ENCODE measurements at places on chromosomes 6 and 20.

GRCh38 chr6:132003516-132004178, 52.5 kb upstream of the CCN2 start:
- DNase-seq = no peak

DNA sequence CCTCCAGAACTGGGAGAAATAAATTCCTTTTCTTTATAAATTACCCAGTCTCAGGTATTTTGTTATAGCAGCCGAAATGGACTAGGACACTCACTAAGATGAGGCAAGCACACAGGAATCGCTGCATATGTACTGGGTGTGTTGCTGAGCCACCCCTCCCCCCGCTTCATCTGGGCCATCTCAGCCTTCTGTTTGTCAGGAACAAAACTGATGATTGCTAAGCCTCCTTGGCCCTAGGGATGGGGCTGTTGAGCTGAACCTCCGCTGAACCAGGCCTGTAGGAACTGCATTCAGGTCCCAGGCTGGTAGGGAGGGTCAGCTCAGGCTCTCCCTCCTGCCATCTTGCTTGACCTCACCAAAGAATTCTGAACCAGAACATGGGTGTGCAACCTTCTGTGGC, 108.6 kb downstream of the MAP3K7 start:
- DNase-seq = no peak

DNA sequence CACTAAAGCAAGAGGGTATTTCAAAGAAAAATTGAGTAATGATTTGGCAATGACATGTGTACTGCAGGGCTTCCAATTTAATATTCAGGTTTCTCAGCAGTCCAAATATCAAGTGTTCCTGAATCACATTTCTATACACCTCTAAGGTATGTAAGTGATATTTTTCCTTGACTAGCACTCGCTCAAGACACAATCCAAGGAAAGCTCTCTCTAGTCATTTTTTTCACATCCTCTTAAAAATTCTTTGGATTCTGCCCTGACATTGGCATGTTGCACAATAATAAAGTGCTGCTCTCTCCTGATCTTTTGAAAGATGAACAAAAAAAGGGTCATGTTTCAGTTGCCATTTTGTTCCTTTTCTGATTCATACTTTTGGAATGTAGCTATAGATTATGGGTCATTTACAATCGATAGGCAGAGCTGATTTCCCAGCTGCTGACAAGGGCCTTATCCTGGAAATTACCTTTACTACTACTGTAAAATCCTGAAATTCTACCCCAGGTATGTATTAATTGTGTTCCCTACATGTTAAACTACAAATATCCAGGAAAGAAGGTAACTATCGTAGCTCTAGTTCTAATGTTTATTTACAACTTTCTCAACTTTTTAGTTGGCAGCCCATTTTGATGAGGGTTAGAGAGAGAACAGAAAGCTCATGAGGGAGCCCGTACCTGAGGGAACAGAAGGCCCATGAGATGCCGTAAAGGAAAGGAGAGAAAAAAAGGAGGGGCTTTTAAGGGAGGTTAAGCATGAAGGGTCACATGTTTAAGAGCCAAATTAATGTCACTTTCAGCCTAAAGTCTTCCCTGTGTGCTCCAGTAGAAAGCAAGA, 22.2 kb upstream of the ADGRG6 start:
- no peak for DNase-seq

GRCh38 chr6:99416892-99417767, 8.0 kb downstream of the PNISR start:
- no peak for DNase-seq

DNA sequence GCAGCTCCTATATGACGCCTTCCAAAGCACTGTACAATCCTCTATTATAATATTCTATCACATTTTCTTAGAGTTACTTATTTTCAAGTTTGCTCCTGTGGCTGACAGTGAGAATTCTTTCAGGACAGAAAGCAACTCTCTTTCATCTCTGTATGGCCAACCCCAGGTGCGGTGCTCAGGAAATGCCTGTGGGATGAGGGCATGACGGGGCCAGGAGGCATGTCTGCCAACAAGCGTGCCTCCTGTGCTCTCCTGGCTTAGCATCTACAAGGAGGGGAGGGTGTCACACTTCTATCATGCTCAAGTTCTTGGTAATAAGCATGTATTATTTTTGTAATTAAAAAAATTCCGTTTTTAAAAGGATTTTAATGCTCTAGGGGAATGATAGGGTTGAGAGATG, 11.4 kb downstream of the MRPL14 start:
- no peak for DNase-seq

DNA sequence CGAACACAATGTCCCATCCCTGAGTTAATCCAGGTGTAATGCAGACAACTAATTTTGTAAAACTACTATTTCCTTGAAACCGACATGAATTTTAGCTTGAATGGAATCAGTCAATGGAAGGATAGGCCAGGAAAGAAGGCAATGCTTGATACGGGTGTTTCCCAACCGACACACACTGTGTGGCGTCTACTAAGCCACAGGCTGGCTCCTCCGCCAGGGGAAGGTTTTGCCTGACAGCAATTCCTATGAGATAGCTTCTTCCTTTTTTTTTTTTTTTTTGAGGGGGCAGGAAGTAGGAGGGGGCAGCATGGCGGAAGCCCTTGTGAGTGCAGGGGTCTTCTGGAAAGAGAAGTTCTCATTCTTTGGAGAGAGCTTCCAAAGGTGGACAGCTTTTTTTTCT, 12.0 kb upstream of the LAMA4 start:
- DNase-seq = no peak

DNA sequence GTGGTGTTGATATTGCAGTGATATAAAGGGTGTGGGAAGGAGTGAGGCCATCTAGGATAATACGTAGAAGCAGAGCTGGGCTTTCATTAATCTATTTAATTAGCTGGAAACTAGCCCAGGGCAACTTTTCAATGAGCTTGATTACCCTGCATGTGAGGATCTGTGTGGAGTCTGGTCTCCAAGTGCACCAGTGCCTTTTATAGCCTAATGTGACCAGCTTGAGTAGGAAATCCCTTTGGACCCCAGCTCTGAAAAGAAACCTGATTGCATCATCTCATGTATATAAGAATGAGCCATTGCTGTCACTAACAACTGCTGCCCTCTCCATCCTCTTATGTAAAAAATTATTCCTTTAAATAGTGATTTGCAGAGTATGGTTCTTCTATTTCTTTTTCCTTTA, 72.6 kb downstream of the CD109 start:
- no peak for DNase-seq

- no peak for DNase-seq
These were observed 2.3 kb downstream of the BMP6 start for GRCh38 chr6:7727946-7728854.

DNA sequence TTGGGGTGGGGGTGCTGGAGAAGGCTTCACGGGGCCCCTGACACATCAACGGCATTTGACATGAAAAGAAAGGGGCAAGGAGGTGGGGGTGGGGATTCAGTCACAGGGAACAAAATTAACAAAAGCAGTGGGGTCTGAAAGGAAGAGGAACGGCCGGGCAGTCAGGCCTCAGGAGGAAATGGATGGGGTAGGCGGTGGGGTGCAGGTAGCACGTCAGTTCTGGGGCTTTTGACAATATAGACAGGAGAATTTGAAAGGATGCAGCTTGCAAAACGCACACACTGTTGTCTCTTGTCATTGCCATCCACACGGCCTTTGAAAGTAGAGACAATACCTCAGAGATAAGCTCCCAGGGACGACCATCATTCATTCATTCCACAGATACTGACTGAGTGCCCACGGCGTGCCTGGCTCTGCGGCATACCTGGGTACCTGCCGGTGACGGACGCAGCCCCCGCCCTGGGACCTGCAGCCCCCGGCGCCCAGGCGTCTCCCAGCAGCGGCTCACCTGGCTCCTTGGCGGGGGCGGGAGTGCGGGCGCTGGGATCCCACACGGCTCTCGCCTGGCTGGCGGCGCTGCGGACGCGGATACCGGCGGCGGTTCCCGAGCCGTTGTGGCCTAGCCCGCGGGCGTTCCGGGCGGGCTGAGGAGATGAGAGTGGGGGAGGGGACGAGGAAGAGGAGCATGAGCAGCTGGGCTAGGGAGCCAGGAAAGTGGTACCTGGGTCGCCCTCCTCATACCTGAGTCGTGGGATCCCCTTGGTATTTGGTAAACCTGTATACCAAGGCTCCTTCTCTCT, at the start of gene SLC26A8:
Gene SLC26A8 (minus strand): TSS at position 646 of the 800 bp plus-strand sequence. CDS start 4,934 bp downstream, outside the sequence.
- no peak for DNase-seq

DNA sequence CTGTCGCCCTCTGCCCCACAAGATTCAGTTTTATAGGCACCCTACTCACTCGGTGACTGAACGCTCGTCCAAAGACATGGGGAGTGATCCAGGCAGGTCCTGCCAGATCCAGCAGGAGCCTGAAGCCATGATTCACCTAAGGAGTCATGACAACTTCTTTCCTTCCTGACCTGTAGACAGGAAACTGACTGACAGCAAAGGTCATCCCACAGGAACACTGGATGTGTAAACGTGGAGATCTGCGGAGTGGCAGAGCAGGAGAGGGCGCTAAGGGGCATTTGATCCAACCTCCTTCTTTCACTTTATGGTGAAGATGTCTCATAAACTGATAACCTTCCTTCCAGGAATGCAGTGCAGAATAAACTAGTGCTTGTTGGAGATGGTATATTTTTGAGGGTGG, 192.2 kb downstream of the GJA10 start:
- DNase-seq = no peak

- DNase-seq = no peak
These were observed 120.0 kb downstream of the DST start for GRCh38 chr6:56522495-56523270.

GRCh38 chr6:90175627-90176538, 120.8 kb downstream of the BACH2 start:
- no peak for DNase-seq

GRCh38 chr20:19734811-19735210, 23.2 kb upstream of the RIN2 start:
- no peak for DNase-seq

- peak; percentile 7 for DNase-seq
These were observed 44.9 kb upstream of the SUPT3H start for GRCh38 chr6:45422503-45423110.

Data from NCI-H1436 (cell line).